ENCODE measurements at places on chromosomes 1 and 21. TPM values are rescaled to one million over a fixed set of nuclear protein-coding genes. Genes with fewer than 3 reads are reported as not detected.

SHE gene
- total RNA-seq = 21.3 TPM

DNA sequence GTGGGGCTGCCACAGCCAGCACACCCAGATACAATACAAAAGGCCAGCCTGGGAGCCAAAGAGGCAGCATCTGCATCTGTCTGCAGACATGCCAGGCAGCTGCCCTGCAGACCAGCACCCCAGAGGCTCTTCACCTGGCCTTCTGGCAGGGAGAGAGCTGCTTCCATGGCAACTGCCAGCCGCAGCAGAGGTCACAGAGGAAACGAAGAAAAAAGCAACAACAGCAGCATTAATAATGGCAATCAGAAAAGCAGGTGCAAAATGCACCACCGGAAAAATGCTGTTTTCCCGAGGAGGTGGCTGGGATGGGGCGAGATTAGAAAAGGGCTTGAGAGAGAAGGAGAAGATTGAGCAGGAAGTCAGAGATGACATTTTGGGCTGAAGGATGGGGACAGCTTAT lies 309.5 kb downstream of the PCP4 start:
- H3K27ac ChIP-seq = no peak overlapping the region
- no peaks in the 10 kb centered on the region for H3K4me1 ChIP-seq

DNA sequence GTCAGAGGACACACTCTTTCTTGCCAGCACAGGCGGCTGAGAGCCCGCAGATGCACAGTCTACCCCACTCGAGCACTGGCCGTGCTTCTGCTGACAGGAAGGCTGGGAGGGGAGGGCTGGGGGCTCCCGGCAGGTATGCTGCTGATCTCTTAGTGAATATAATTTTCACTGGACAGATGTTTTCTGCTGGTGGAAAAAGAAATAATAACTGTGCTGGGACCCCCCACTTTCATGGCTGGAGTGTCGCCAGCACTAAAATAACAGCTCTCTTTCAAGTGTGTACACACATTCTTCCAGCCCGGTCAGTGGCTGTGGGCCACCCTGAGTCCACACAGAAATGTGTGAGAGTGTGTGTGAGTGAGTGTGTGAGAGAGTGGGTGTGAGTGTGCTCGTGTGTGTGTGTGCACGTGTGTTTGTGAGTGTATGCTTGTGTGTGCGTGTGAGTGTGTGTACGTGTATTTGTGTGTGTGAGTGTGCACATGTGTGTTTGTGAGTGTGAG lies 167.7 kb upstream of the USP24 start:
- H3K27ac ChIP-seq = no peak overlapping the region
- no peak overlapping the region for H3K4me3 ChIP-seq
- DNase-seq = no peak

DNA sequence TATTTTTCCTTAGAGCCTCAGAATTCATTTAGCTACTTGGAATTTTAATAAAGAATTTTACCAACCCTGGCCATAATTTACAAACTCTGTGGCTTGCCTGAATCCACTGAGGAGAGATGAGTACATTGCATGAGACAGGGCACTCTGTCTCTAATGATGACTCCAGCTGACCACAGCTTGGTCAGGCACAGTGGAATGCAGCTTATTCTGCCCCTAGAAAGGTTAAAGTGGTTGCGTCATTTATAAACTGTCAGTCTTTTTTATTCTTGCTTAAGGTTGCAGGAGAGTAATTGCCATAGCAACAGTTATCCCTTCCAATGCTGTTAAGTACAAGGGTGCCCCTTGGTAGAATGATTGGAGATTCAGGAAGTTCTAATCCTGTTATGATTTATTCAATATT lies 28.3 kb downstream of the PDE4B start:
- no peaks in the 10 kb centered on the region for H3K4me1 ChIP-seq
- no peaks in the 10 kb centered on the region for H3K27me3 ChIP-seq
- no peaks in the 10 kb centered on the region for H3K36me3 ChIP-seq
- H3K27ac ChIP-seq = no peak overlapping the region

FAM3B gene
- total RNA-seq = 13.6 TPM

DNA sequence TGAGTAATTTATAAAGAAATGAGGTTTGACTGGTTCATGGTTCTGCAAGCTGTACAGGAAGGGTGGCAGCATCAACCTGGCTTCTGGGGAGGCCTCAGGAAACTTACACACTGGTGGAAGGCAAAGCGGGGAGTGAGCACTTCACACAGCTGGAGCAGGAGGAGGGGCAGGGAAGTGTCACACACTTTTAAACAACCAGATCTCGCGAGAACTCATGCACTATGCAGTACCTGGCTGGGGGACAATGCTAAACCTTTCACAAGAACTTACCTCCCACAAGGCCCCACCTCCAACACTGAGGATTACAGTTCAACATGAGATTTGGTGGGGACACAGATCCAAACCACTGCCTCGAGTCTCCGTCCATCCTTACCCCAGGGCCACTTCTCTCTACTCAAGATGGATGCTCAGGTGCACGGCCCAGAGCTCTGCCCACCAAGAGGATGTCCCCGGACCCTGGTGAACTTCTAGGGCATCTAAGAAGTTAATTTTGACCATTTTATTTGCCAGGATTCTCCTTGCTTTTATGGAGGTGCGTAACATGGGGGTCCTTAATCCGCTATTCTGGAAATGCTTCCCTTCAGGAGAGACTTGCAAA lies 22.7 kb upstream of the ACTRT2 start:
- peak; percentile 47 for DNase-seq
- H3K4me1 ChIP-seq = no peaks in the 10 kb centered on the region
- H3K4me3 ChIP-seq = no peak overlapping the region
- no peaks in the 10 kb centered on the region for H3K36me3 ChIP-seq
- no peak overlapping the region for H3K27ac ChIP-seq

GRCh38 chr1:51902456-51902855 lies 23.9 kb upstream of the NRDC start:
- no peak overlapping the region for H3K27ac ChIP-seq
- H3K4me3 ChIP-seq = no peak overlapping the region
- no peaks in the 10 kb centered on the region for H3K36me3 ChIP-seq
- no peaks in the 10 kb centered on the region for H3K4me1 ChIP-seq
- DNase-seq = no peak

All from breast epithelium (tissue), 4 donors.